ENCODE measurements at places on chromosomes 1 and 21. TPM values are rescaled to one million over a fixed set of nuclear protein-coding genes. Genes with fewer than 3 reads are reported as not detected.

Gene RBP7
- total RNA-seq = not detected

Gene FMOD
- total RNA-seq = 1.9 TPM

Gene NBPF6
- total RNA-seq = 0.40 TPM

Gene FMO5
- 0.12 TPM for total RNA-seq

Gene MARK1
- total RNA-seq = not detected

Gene LMX1A
- not detected for total RNA-seq

Gene KRTAP21-2
- not detected for total RNA-seq

Gene BARHL2
- total RNA-seq = not detected

Gene CDK18
- total RNA-seq = 0.23 TPM

Gene SRGAP2C
- total RNA-seq = 40.8 TPM

Gene A3GALT2
- not detected for total RNA-seq

Gene LIN28A
- total RNA-seq = not detected

Gene OR2T27
- not detected for total RNA-seq

Gene LIPI
- not detected for total RNA-seq

Gene GGPS1
- 30.8 TPM for total RNA-seq

Gene B3GALT5
- total RNA-seq = not detected

Gene TAS1R3
- 0.38 TPM for total RNA-seq

Gene PLCH2
- total RNA-seq = 2.8 TPM

Gene WLS
- total RNA-seq = 0.19 TPM

Gene TMEM82
- total RNA-seq = not detected

Gene TNFSF4
- total RNA-seq = 1.9 TPM

Gene NCMAP
- not detected for total RNA-seq

Gene C1QB
- total RNA-seq = not detected

Gene KPRP
- not detected for total RNA-seq

Gene GCSAML
- 0.14 TPM for total RNA-seq

Gene TNFAIP8L2
- 29.4 TPM for total RNA-seq

Gene ADGRB2
- total RNA-seq = 0.45 TPM

Gene GBP6
- 0.40 TPM for total RNA-seq

Gene PDC
- total RNA-seq = not detected

Gene FAAH
- total RNA-seq = 6.8 TPM

Gene IFI44
- total RNA-seq = 27.6 TPM

Gene IVL
- not detected for total RNA-seq

Gene CLEC20A
- total RNA-seq = not detected

Gene THEM5
- not detected for total RNA-seq

Gene TSPEAR
- total RNA-seq = not detected

Gene MYOG
- not detected for total RNA-seq

Gene DIPK1A
- 18.8 TPM for total RNA-seq

Gene CD164L2
- not detected for total RNA-seq

Gene PLOD1
- 40.3 TPM for total RNA-seq

Gene IFI44L
- total RNA-seq = 23.5 TPM

Gene GNG4
- total RNA-seq = 77.2 TPM

Gene CD244
- total RNA-seq = not detected

Gene MAP7D1
- total RNA-seq = 177 TPM

Gene TCEA3
- total RNA-seq = 7.8 TPM

Gene NTRK1
- 54.3 TPM for total RNA-seq

Gene MNDA
- not detected for total RNA-seq

Gene TNFSF18
- total RNA-seq = not detected

Gene ASAP3
- total RNA-seq = 0.63 TPM

Gene PTPN14
- total RNA-seq = 29.7 TPM

Gene CFHR2
- total RNA-seq = 0.37 TPM

Gene SLC6A9
- total RNA-seq = 6.3 TPM

Gene RIMKLA
- total RNA-seq = 5.5 TPM

Gene OLIG1
- total RNA-seq = not detected

Data from activated CD4-positive, alpha-beta T cell treated with anti-CD3 and anti-CD28 coated beads, Interleukin-2, amount 10 ng/mL, durations not matched to agents 24 days and 14 days (primary cell).